CD4-positive, alpha-beta T cell treated with Interferon alpha-2 for 1 hour (primary cell): ENCODE measurements at places on chromosomes 3 and 15.

GRCh38 chr15:41550066-41550775, 6.2 kb upstream of the RPAP1 start:
- no peak for DNase-seq

- no peak for DNase-seq
Observed at GRCh38 chr3:123376451-123377242, 72.2 kb downstream of the ADCY5 start.

- DNase-seq: no peak
Observed at GRCh38 chr15:57382215-57382614, 5.9 kb downstream of the CGNL1 start.

- no peak for DNase-seq
Observed at GRCh38 chr3:19543212-19543841, 390.7 kb downstream of the EFHB start.

GRCh38 chr3:121649645-121650044, 11.1 kb downstream of the HCLS1 start:
- DNase-seq: no peak

GRCh38 chr15:91357486-91357885, 257.4 kb downstream of the SV2B start:
- no peak for DNase-seq

GRCh38 chr3:13148126-13148525, 74.9 kb upstream of the IQSEC1 start:
- DNase-seq: no peak

DNA sequence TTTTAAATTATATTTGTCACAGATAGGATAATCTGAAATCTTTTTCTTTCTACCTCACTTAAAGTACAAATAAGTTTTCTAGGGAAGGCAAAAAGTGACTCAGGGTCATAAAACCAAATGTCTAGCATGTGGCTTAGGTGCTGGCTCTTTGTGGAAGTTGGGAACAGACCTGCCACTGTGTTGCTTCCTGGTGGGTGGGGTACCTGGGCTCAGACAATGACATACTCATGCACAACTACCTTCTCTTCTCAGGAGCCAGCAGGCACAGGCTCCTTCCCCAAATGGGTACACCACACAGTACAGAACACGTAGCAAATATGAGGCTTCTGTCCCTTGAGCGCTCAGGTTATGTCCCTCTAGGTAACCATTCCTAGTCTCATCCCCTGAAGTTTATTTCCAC, 40.1 kb upstream of the MUC13 start:
- DNase-seq: no peak

DNA sequence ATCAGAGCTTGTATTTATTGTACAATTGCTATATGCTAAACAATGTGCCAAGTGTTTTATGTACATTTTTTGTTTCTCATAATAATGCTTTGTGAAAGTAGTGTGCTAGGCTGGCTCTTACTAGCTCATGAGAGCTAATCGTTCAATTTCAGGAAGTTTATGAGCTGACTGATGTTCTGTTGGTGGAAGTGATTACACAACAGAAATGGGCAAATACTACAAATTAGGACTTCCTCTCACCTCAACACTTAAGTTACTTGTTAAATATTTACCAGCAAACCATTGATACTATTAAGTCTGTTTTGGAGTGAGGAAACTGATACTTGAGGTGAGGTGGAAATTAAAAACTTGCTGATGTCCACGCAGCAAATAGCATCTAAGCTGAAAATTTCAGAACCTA, 32.3 kb downstream of the SLC9C1 start:
- no peak for DNase-seq

GRCh38 chr15:48131324-48131723, 10.5 kb downstream of the SLC24A5 start:
- no peak for DNase-seq

DNA sequence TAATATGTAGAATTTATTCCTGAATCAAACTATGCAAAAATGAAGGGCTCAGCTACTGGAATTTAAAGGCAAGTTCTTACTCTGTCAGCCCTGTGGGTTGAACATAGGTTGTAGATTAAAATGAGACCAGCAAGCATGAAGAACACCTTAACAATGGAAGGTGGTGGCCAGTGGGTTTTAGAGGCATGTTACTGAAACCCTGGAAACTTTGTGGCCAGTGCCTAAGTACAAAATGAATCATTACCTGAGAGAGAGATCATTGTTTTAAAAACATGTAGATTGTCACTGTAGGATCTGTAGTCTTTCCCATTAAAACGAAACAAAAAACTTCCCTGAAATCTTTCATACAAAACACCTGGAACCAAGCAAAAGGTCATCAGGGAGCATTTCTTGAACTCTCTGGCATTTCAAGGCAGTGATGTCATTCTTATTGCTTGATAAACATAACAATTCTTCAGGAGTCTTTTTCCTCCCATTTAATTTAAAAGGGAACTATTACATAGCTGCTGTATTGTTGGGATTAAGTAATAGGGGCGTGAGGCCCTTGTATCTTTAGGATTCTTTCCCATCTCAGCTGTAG, 51.8 kb downstream of the TMEM108 start:
- DNase-seq: no peak
